ENCODE measurements at places on chromosomes 13 and 19. TPM values are rescaled to one million over a fixed set of nuclear protein-coding genes. Genes with fewer than 3 reads are reported as not detected.

NKG7 gene
- not detected for total RNA-seq

C19orf38 gene
- 1.3 TPM for total RNA-seq

IGFL1 gene
- not detected for total RNA-seq

DNA sequence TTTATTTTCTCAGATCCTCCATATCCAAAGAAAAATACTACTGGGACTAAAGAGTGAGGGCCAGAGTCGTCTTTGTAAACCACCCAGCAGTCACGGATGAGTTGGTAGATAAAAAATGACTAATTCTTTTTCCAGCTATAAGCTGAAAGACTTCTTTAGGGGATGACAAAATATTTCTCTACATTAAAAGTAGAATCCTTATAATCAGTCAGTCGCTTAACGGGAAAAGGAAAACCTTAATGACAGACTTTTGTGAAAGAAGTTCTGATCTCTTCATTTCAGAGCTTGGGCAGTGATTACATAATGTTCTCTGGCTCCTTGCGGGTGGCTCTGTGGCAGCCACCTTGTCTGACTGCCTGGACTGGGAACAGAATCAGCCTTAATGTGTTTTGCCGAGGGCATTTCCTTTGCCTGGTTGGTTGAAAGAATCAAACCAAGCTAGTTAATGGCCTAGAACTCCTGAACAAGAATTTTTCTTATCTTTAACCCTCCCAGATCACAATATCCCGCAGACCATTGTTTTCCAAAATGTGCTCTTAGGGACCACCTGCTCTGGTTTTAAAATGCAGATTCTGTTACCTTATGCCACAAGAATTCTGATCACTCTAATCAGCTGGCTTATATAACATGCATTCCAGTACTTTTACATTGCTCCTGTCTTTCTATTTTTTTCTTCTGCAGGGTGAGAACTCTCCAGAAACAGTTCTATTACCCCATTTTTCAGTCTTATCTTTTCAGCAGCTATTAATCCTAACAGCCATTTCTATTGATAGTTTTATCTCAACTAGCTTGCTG lies 2.5 kb downstream of the ITM2B start:
- peaks cover 9% of the 10 kb centered on the region for H3K4me1 ChIP-seq
- H3K4me3 ChIP-seq, result peak overlapping the region; percentile 99
- H3K27ac ChIP-seq, result peak overlapping the region; percentile 100

DNA sequence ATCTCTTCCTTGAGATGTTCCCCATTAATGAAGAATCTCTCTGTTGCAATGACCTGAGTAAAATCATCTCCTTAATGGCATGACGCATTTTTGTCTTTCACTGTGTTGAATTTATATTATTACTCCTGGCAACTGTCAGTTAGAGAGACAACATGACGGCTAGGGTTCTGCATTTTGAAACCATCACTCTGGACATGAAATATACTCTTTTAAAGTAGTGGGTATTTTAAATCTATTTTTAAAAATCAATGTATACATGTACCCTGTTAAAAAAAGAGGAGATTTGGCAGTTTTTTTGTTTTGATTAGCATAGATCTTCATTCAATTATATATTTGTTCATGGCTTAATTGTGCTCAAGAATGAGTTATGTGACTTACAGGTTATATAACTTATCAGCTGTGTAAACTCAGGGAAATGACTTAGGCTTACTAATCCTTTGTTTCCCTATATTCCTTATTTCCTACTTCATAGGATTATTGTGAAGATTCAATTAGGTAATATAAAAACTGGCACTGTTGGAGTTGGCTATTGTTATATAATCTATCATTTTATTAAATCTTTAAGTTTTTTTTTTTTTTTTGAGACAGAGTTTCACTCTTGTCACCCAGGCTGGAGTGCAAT lies 632.0 kb upstream of the SPRY2 start:
- no peak for DNase-seq
- H3K4me3 ChIP-seq, result no peak overlapping the region
- no peak overlapping the region for H3K27ac ChIP-seq

DNA sequence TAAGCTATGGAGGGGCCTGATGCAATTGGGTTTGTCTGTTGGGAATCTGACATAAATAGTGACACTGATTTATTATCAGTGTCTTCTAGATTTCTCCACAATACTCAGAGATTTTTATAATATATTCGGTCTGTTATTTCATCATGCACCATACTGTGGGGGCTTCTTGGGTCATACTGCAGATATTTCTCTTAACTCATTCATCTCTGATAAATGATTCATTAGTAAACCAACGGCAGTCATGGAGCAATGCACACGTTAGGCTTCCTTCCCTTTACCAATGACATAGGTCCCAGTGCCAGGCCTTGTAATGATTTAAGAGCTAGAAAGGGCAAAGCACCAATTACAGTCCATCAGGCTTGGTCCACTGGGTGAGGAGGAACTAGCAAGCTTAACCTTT lies 53.6 kb downstream of the FAM216B start:
- H3K27me3 ChIP-seq, result no peaks in the 10 kb centered on the region
- no peak overlapping the region for H3K27ac ChIP-seq
- H3K36me3 ChIP-seq, result no peaks in the 10 kb centered on the region
- no peak overlapping the region for H3K4me3 ChIP-seq
- H3K4me1 ChIP-seq, result no peaks in the 10 kb centered on the region

- no peaks in the 10 kb centered on the region for H3K4me1 ChIP-seq
- H3K4me3 ChIP-seq, result no peak overlapping the region
- no peak overlapping the region for H3K27ac ChIP-seq
- no peak for DNase-seq
- no peaks in the 10 kb centered on the region for H3K36me3 ChIP-seq
Observed at GRCh38 chr19:57057036-57057686, 62.6 kb upstream of the USP29 start.

DNA sequence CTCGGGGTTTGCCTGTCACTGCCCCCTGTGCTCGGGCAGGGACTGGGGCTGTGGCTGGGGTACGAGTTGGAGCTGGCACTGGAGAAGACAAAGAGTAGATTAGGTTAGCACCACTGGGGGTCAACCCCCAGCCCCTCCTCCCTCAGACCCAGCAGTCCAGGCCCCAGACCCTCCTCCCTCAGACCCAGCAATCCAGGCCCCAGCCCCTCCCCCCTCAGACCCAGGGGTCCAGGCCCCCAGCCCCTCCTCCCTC lies 19.1 kb downstream of the ZNF575 start:
- H3K36me3 ChIP-seq, result no peaks in the 10 kb centered on the region
- no peaks in the 10 kb centered on the region for H3K27me3 ChIP-seq
- no peak overlapping the region for H3K27ac ChIP-seq
- no peak overlapping the region for H3K4me3 ChIP-seq
- no peak for DNase-seq

- DNase-seq, result no peak
- peaks cover 4% of the 10 kb centered on the region for H3K4me1 ChIP-seq
- peak overlapping the region; percentile 90 for H3K27ac ChIP-seq
- H3K27me3 ChIP-seq, result no peaks in the 10 kb centered on the region
- H3K36me3 ChIP-seq, result no peaks in the 10 kb centered on the region
Observed at GRCh38 chr19:49357186-49357585, 5.0 kb downstream of the TEAD2 start.

DNA sequence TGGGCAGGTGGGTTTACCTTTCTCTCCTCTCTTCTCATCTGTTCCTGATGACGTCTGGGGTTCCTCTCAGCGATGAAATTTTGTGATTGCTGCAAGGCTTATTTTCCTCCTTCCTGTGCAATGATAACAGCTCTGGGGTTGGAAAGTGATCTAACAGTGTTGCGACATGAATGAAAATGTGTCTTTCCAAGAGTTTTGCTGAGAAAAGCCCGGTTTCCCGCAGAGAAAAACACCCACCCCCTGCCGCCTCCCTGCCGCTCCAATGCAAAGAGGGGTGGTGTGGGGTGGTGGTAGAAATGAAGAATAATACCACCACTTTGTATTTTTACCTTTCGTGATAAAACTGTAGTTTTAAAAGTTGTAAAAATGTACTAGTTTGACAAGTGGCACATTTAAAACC lies 232.0 kb downstream of the OLFM4 start:
- no peaks in the 10 kb centered on the region for H3K36me3 ChIP-seq
- DNase-seq, result no peak
- peaks cover 19% of the 10 kb centered on the region for H3K27me3 ChIP-seq
- no peak overlapping the region for H3K27ac ChIP-seq
- no peaks in the 10 kb centered on the region for H3K4me1 ChIP-seq

DNA sequence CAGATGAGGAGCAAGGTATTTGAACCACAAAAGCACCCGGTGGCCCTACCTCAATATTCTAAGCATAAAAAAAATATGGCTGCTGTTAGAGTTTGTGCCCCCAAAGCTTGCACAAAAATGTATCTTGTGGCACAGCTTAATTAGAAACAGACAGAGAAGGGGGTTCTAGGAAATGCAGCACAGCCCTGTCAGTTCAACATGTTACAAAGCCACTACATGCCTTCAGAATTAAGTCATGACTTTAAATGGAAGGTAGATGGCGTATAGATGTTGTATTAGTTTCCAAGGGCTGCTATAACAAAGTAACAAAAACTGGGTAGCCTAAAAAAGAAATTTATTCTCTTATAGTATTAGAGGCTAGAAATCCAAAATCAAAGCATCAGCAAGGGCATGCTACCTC lies 703.8 kb downstream of the DIAPH3 start:
- no peak for DNase-seq
- no peak overlapping the region for H3K27ac ChIP-seq
- H3K4me3 ChIP-seq, result no peak overlapping the region
- no peaks in the 10 kb centered on the region for H3K27me3 ChIP-seq

DNA sequence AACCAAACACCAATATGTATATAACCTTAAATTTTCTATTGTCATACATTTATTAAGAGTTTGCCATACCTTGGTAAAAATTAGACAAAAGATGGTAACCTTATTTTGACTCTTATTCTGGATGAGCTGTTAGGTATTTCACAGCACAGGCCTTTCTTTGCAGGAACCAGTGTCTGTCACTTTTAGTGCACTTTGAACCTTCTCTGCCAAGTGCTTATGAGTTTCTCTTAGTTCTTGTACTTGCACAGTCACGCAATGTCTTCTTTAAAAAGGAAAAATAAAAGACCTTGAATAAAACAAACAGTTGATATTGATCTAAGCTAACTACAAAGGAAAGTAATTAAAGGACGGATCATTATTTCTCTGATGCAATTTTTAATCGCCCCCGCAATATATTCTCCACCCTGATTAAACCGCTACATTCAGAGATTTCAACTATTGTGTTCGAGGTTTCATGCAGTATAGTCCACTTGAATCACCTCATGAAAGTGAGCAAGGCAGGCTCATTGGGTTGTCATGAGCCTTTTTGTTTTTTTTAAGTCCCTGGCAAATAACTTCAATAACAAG lies 534.5 kb downstream of the KLF5 start:
- no peaks in the 10 kb centered on the region for H3K4me1 ChIP-seq
- no peak for DNase-seq
- no peak overlapping the region for H3K4me3 ChIP-seq
- no peaks in the 10 kb centered on the region for H3K27me3 ChIP-seq
- H3K27ac ChIP-seq, result no peak overlapping the region

Data from breast epithelium (tissue), 4 donors.